ENCODE measurements at places on chromosomes 5 and 9.

DNA sequence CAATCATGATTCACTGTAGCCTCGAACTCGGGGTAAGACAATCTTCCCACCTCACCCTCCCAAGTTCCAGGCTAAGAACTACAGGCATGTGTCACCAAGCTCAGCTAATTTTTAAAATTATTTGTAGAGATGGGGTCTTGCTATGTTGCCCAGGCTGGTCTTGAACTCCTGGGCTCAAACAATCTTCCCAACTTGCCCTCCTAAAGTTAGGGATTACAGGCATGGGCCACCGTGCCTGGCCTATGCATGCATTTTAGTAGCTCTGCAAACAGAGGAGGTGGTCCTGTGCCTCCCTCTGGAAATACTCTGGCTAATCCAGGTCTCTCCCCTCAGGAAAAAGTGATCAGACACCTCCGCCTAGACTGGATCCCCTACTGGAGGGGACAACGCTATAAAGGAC lies 21.5 kb upstream of the TRIM14 start:
- no peak for DNase-seq

GRCh38 chr5:98282521-98282920 lies 490.9 kb upstream of the RGMB start:
- no peak for DNase-seq

DNA sequence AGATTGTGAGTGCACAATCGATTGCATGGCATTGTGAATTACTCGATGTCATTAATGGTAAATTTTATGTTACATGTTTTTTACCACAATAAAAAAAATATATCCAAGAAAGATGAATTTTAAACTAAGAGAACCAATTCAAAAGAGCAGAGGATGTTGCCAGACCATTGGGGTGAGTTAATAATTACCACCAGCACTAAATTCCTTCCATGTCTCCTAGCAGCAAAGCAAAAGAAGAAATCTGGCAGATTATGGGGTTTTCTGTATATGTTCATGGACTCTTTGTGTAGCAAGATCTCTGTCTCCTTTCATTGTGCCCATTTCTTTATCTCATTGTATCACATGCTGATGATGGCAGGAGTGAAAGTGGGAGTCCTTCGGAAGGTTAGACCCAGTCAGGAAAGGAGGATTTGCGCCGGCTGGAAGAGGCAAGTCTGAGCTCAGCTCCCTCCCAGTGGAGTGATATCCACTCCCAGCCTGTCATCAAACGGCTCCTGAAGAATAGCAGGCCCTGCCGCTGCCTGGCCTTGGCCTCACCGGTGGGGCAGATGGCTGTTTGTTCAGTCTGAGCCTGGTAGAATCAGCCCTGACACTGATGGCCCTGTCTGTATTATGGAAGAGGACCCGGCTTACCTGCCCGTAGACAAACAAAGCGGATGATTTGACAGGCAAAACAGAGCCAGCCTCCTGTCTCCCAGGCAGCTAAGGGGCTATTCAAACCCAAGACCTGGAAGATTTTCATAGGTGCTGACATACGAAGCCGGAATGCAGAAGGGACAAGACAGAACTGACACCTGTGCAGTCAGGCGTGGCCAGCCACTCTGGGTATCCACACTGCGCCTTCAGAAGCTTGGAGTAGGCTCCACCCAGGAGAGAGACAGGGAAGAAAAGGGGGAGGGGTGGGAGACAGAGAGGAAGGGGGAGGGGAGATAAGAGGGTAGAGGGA lies 21.9 kb upstream of the FOXE1 start:
- no peak for DNase-seq

DNA sequence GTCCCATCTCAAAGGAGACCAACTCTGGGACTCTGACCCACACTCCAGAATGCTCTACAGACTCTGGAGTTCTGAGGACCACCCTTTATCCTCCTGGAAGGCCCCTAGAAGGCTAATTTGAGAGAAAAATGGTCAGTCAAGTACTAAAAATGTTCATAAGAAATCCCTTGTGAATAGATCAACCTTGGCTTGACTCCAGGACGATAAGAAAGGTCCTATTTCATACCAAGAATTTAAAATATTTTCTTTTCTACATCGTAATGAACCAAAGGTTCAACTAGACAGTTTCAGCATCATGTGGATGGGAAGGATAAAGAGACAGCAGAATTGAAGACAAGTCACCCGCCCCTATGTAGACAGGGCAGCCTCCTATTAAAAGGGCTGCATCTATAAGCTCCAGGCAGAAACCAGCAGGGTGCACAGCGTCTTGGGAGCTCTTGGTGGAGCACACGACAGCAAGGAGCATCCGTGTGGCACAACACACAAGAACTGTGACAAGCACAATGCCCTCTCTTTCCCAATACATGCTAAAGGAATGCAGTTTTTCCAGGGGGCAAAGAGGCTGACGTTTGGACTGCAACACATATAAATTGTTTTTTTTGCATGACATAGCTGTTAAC lies 38.3 kb downstream of the RASEF start:
- no peak for DNase-seq

- DNase-seq = no peak
Observed at GRCh38 chr5:14816999-14817761, 54.4 kb downstream of the ANKH start.

DNA sequence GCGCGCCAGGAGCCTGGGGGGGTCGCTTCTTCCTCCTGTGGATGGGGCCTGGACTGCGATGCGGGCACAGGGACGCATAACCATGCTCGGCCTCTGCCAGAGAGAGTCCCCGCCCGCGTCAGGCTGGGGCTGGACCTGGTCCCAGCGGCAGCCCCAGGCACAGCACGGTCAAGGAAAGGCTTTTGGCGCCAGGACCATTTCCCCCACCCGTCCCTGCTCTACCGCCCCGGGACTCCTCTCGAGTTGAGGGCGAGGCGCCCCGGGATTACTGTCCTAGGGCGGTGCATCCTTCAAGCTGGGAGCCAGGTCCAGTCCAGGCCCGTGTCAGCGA lies 341 bp downstream of the MXD3 start:
- DNase-seq = no peak

DNA sequence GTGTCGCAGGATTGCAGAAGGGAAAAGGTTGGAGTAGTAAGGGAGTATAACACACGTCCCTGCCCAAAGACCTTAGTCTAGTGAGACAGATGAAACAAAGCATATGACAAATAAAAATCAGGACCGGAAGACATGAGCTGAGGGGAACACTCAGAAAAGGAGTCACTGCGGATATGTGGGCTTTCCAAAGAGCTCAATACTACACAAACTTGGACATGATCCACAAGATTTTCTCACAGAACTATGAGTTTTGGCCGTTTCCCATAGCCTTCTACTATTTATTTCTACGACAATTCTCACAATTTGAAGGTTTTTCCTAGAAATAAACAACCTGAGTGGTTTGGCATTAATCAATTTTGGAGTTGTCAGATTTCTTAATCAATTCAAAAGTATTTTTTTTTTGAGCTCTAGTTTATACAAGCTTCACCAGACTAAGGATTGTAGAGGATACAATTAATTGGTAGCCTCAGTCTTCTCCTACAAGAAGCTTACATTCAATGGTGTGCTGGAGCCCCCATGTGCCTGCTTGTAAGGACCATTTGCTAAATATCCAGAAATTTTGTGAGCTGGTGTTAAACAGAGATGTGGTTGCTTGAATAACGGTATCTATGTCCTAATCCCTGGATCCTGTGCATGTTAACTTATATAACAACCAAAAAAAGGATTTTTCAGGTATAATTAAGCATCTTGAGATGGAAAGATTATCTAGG lies 91.4 kb downstream of the ADAMTS12 start:
- no peak for DNase-seq

DNA sequence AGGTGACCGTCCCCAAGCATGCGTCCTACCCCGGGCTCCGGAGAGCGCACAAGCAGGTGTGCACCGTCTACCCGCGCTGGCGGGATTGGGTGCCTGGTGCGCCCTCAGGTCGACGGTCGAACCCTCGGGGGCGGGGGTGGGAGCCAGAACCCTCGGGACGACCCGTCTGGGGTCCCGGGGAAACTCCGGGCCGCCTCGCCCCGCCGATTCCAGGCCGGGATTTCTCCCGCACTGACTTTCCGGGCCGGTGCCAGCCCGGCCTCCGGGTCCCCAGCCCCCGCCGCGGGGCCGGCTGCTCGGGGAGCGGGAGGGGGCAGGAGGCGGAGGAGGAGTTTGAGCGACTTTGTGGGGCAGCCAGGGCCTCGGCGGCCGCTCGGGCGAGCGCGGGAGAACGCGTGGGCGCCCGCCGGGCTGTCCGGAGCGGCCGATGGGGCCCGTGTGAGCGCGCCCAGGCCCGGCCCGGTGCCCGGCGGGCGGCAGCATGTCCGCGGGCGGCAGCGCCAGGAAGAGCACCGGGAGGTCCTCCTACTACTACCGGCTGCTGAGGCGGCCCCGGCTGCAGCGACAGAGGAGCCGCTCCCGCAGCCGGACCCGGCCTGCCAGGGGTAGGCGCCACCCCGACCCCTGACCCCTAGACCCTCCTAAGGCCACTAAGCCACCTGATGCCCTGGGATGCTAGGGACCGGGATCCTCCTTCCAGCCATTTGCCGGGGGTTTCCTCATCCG lies at the start of gene DAB2IP:
TSS of gene DAB2IP (plus strand) at position 340 of the 726 bp plus-strand sequence. CDS start at position 482, 142 bp downstream.
- DNase-seq = no peak

DNA sequence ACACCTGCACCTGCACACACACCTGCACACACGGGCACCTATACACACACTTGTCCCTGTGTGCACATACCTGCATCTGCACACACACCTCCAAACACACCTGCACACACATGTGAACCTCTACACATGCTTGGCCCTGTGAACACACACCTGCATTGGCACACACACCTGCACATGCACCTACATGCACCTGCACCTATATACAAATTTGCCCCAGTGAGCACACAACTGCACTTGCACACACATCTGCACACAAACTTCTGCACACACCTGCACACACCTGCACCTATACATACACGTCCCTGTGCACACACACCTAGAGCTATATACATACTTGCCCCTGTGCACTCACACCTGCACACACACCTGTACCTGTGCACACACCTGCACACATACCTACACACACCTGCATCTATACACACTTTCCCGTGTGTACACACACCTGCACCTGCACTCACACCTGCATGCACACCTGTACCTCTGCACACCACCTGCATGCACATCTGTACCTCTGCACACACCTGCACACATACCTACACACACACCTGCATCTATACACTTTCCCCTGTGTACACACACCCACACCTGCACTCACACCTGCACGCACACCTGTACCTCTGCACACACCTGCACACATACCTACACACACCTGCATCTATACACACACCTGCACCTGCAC lies 21.5 kb upstream of the LPCAT1 start:
- DNase-seq = no peak

DNA sequence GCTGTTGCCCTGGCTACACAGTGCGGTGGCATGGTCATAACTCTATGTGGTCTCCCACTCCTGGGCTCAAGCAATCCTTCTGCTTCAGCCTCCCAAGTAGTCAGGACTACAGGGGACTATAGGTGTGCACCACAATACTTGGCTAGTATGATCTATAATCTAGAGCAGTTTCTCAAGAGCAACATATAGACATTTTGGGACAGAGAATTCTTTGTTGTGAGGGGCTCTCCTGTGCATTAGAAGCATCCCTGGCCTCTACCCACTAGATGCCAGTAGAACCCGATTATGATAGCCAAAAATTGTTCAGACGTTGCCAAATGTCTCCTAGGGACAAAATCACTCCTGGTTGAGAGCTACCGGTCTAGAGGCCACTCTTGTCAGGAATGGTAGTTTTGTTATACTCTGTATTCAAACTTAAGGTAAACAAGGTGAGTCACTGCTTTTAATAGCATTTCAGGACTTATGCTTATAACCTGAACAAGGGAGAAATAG lies 7.2 kb downstream of the ANKHD1 start:
- no peak for DNase-seq

DNA sequence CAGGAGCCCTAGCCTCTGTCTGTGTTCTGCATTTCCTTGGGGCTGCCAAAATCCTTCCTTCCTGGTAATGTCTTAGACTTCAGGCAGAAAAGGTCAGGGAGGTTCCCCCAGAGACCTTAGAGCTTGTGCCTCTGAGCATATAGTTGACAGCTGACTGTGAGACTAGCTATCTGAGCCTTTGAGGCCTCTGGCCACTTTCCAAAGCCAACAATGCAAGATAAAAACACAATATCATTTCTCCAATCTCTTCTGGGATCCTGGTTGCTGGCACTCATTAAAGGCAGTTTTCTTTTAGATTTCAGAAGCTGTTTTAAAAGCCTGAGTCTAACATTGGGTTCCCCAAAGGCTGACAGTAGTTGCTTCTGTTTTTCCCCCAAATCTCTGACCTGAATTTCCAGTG lies 13.2 kb upstream of the GLRA1 start:
- DNase-seq = no peak

DNA sequence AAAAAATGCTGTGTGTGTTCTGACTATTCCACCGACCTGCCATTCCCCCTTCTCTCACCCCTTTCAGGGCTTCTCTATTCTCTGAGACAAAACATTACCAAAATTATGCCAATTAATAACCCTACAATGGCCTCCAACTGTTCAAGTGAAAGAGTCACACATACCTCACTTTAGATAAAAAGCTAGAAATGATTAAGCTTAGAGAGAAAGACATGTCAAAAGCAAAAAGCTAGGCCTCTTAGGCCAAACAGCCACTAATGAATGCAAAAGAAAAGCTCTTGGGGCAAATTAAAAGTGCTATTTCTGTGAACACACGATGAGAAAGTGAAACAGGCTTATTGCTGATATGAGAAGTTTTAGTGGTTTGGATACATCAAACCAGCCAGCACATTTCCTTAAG lies 279.6 kb upstream of the GRAMD2B start:
- no peak for DNase-seq

GRCh38 chr9:83536332-83536731 lies 1.9 kb downstream of the FRMD3 start:
- no peak for DNase-seq

GRCh38 chr5:118844351-118844750 lies 144.0 kb downstream of the DTWD2 start:
- DNase-seq = no peak

GRCh38 chr9:21779397-21779796 lies 23.0 kb upstream of the MTAP start:
- no peak for DNase-seq

DNA sequence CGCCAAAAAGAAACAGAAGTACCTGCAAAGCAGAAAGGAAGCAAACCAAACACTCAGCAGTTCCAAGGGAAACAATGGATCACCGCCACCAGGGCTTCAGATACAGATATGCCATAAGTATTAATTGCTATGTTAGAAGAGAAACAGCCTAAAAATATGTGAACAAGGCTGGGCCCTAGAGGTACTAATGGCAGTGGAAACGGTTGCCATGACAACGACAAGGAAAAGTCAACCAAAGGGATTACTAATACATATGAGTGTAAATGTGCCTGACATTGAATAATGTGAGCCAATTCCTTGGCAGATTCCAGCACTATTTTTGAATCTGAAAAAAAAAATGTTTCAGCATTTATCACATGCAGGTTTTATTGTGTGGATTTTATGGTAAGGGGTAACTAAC lies 75.0 kb downstream of the CAVIN4 start:
- no peak for DNase-seq

DNA sequence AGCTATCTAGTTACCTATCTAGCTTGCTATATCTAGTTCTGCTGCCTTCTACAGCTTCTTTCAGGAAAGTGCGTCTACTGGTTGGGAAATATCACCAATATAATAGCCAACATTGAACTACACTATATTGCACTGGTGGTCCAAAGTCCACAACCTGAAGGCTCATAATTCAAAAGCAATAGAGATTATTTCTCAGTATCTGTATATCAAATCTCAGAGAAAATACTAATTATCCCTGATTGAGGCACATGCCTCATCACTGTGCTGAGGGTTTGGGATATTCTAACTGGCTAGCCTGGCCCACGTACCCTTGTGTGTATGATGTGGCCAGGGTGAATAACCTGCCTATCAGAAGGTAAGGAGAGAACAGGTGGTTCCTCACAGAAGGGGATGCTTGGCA lies 53.8 kb downstream of the SH3RF2 start:
- DNase-seq = no peak

Data from stimulated activated CD4-positive, alpha-beta T cell treated with anti-CD3 and anti-CD28 coated beads, TNF-alpha, amount 100 ng/mL, for 1 hour (primary cell).